ENCODE measurements at places on chromosomes 12 and 14.

- DNase-seq = no peak
Measured at GRCh38 chr14:69321601-69322330, 61.8 kb downstream of the GALNT16 start.

DNA sequence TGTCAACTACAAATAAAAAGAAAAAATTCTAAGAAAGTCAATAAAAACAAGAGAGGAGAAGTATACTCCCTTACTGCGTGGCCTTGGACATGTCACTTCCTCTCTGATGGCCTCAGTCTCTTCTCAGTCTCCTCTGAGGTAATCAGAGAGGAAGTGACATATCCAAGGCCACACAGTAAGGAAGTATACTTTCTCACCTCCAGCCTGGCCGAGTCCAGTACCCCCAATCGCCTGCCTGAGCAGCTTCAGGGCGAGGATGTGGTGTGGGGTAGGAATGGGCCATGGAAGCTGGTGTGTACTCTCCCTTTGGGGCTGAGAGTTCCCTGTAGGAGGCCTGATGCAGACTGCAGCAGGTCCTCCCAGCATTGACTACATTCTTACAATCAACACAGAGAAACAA lies 15.8 kb downstream of the VDR start:
- no peak for DNase-seq

GRCh38 chr14:91749868-91750267 lies 18.0 kb upstream of the CATSPERB start:
- no peak for DNase-seq

DNA sequence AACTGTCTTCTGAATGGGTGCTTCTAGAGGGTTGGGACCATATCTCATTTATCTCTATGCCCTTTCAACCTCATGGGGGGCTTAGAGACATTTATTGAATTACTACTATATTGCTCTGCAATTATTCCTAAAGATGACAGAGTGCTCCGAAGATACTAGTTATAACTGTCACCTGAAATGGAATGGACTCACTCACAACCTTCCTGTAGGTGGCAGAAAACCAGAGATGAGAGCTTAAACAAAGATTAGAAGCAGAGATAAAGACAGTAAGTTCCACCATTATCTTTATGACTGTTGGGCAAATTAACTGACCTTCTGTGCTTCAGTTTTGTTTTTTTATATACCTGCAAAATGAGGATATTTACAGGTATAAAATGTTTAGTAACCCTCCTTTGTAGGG lies 31.5 kb upstream of the GTF2A1 start:
- DNase-seq = no peak

GRCh38 chr12:131094831-131095805 lies 141.4 kb downstream of the ADGRD1 start:
- no peak for DNase-seq

- DNase-seq = no peak
Measured at GRCh38 chr12:48160807-48161206, 3.5 kb upstream of the ASB8 start.

- DNase-seq = no peak
Measured at GRCh38 chr12:16530268-16530850, 75.6 kb downstream of the LMO3 start.

DNA sequence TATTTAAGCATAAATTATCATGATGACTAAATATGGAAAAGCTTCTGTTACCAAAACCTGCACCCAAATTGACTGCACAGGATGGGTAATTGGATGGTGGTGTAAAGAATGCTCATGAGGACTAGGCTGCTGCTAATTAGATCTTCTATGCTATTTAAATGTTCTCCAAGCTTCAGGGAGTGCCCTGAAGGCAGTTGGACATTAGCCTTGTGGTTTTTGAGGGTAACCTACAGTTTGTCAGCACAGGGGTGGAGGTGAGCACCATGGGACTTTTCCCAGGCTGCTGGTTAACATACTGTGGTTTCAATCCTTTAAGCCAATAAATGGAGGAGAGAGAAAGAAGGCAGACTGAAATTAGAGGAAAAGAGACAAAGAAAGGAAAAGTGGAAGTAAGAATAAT lies 145.0 kb downstream of the WIF1 start:
- no peak for DNase-seq

GRCh38 chr14:31286456-31287293 lies 79.1 kb upstream of the HECTD1 start:
- DNase-seq = no peak

GRCh38 chr12:13530966-13531365 lies 334.4 kb downstream of the EMP1 start:
- no peak for DNase-seq
